ENCODE measurements at places on chromosomes 5 and 9.

- no peak for DNase-seq
These were observed 93.2 kb downstream of the WDR41 start for GRCh38 chr5:77398896-77399295.

DNA sequence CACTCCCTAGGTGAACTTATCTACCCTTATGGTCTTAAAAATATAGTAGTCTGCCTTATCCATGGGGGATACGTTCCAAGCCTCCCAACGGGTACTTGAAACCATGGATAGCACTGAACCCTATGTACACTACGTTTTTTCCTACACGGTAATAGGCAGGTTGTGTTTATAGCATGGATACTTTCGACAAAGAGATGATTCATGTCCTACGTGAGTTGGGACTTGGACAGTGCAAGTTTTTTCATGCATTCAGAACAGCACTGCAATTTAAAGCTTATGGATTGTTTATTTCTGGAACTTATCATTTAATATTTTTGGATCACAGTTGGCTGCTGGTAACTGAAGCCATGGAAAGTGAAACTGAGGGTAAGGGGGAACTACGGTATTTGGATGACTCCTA, 88.1 kb downstream of the CNTLN start:
- no peak for DNase-seq

DNA sequence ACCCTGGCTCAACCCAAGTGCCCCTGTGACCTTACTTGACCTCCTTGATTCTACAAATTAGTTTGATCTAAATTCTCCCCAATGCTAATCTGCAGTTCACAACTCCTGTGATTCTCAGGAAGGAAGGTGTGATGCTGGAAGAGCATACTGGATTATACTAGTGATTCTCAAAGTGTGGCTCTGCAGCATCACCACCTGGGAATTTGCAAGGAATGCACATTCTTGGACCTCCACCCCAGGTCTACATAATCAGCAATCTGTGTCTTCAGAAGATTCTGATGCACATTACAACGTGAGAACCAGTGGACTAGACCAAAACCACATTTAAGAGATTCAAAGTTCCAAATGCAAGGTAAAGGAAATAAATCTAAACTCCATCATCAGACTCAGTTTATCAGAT, 198.6 kb downstream of the AGTPBP1 start:
- DNase-seq = no peak

DNA sequence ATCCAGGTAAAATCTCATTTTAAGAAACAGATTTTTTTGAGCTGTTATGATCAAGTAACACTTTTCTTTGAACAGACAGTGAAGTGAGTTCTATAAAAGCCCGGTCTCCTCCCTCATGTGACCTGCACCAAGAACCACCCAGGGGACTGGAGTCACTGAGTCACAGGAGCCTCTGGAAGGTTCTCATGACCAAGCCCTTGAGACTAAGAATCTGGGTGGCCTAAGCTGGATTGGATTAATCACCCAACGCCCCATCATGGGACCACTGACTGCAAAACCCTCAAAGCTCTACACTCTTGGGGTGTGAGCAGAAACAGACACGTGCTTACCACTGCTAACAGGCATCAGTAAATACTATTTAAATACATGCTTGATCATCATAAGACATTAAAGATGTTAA, 48.4 kb downstream of the SECISBP2 start:
- DNase-seq = no peak

GRCh38 chr5:6681682-6682081, 31.6 kb upstream of the TENT4A start:
- DNase-seq = no peak

- no peak for DNase-seq
These were observed 24.9 kb upstream of the ELAVL2 start for GRCh38 chr9:23850690-23851629.

- DNase-seq = no peak
These were observed 382.6 kb downstream of the AGTPBP1 start for GRCh38 chr9:85359161-85359560.

DNA sequence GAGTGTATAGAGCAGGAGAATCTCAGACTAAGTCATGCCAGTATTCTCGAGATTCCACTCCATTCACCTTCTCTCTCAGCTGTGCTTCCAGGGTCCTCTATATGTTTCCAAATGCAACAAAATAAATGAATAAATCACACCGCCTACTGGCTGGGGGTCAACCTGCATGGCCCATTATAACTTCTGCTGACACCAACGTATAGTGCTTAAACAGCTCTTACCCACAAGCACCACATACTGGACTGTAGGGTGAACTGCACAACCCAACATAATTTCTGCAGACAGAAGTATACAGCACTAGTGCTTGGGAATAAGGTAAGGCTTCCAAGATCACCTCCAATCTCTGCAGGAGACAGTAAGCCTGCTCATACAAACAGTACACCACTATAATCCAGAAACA, 33.1 kb upstream of the HTR4 start:
- DNase-seq = no peak

- DNase-seq = no peak
These were observed 57.9 kb downstream of the PBX3 start for GRCh38 chr9:125805057-125805456.

DNA sequence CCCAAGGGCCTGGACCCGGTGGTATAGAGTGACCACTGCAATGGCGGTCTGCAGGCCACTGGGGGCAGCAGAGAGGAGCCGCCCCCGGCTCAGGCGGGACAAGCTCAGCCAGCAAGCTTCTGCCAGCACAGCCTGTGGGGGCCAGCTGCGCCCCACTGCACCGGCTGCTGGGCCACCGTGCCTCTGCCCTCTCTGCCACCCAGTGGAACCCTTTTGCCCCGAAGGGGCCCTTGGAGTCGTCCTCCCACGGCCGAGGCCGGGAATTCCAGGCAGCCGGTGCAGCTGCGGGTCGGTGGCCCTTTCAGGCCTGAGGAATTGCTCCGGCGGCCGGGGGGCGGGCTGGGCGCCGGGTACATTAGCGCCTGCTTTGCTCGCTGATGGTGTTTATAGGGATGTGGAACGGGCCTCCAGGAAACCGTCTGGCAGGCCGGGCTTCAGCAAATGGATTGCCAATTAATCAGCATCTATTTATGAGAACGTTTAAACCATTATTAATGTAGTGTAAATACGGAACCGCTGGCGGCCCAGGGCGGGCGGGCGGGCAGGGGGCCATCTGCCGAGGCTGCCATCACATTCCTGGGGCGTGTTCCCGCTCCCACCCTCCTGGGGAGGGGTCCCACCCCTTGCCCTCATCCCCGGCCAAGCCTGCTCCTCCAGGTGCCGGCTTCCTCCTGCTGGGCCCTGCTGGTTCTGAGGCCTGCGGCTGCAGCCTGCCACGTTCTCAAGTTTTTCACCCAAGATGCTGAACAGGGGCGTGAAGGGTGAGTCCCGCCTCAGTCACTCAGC, 127.4 kb downstream of the BARX1 start:
- DNase-seq = no peak

DNA sequence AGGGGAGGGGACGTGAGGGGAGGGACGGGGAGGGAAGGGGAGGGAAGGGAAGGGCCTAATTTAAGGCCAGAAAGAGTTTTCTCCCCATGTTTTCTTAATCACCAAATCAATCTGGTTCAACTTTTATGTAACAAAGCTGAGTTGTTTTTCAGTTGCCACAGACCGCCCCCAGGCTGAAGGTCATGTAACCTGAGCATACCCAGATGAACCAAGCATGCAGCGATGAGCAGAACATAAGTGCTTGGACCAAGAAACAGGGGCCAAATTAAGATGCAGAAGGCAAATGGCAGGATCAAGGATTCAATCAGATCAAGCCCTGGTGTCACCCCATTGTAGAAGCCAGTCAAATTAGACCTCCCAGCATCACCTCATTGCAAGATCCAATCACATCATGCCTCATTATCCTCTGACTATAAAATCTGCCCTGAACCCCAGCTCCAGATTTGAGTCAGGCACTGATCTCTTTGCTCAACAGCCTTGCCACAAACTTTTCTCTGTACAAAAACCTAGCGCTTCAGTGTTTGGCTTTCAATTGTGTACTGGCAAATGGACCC, 113.5 kb upstream of the TNPO1 start:
- DNase-seq = no peak

- DNase-seq = no peak
These were observed 284.5 kb downstream of the SPATA31D1 start for GRCh38 chr9:82273121-82273520.

DNA sequence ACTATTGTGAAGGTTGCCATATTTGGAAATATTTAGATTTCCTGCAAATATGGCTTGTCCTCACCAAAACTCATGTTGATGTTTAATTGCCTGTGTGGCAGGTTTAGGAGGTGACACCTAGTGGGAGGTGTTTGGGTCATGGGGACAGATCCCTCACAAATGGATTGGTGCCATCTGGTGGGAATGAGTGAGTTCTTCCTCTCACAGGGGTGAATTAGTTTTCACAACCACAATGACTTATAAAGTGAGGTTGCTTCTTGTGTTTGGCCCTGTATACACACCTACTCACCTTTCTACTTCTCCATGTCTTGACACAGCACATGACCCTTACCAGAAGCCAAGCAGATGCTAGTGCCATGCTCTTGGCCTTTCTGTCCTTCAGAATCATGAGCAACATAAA, 41.1 kb downstream of the ISOC1 start:
- DNase-seq = no peak

GRCh38 chr5:7468742-7469141, 72.8 kb downstream of the ADCY2 start:
- no peak for DNase-seq

DNA sequence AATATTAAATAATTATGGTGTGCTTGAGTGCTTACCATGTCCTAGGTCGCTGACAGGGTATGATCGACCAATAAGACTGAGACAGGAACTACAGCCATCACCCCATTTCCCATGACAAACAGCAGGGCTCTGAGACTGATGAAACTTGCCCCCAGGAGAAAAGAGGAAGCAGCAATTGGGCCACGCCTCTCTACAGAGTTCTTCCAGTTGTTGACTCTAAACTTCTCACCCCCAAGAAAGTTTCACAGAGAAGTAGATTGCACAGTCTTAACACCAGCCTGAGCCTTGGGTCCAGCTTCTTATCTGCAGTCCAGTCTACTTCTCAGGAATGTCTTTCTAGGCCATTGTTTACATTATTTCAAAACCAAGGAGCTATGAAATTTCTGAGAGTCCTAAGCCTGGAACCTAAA, 182.2 kb upstream of the ANKRD55 start:
- no peak for DNase-seq

- DNase-seq = no peak
These were observed 225.4 kb upstream of the RFX3 start for GRCh38 chr9:3751125-3751758.
